ENCODE measurements at places on chromosomes 2 and 18.

GRCh38 chr2:105330681-105331375 is 1.3 kb upstream of the TGFBRAP1 start:
- peak; percentile 16 for DNase-seq

DNA sequence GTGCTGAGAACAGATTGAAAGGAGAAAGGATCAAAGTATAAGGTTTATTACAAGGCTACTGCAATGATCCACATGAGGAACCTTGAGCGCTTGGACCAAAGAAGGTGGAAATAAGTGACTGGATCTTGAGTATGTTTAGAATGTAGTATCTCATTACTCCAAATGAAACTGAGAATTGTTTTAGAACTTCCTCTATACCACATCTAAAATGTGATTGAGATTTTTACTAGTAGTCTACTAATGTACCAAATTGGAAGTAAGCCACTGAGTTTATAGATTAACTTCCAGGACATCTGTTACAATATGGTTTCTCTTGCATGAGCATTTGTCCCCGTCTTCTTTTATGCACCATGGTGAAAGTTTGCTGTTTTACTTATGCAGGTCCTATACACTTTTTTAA is 300.5 kb downstream of the SUCLG1 start:
- DNase-seq, result no peak

DNA sequence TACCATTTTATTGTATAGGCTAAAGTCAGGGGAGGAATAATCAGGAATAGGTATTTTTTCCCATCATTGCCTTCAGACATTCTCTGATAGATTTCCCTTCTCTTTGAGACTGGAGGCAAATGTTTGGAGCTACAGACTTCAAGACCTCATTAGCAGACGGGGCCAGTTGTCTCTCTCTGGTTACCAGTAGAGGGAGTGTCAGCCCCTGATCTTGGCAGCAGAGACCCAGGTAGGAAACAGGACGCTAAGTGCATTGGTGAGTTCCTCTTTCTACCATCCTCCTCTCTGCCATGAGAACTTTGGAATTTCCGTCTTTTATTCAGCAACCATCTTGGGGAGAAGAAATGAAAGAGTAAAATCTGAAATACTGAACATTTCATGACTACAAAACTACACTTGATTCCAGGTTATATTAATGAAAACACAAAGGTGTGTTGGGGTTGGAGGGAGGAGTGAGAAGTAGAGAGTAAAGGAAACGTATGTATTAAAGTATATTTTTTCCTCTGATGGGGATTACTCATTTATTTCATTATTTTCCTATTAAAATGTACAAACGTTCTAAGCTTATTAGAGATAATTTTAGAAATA is 186.2 kb upstream of the GCFC2 start:
- DNase-seq, result peak; percentile 18

- DNase-seq, result no peak
Observed at GRCh38 chr18:54192900-54193299, 31.6 kb downstream of the MBD2 start.

GRCh38 chr2:212646698-212647366 is 108.2 kb upstream of the ERBB4 start:
- DNase-seq, result peak; percentile 7

GRCh38 chr18:45057955-45058600 is 377.4 kb downstream of the SETBP1 start:
- DNase-seq, result no peak
